ENCODE measurements at places on chromosomes 4 and X.

DNA sequence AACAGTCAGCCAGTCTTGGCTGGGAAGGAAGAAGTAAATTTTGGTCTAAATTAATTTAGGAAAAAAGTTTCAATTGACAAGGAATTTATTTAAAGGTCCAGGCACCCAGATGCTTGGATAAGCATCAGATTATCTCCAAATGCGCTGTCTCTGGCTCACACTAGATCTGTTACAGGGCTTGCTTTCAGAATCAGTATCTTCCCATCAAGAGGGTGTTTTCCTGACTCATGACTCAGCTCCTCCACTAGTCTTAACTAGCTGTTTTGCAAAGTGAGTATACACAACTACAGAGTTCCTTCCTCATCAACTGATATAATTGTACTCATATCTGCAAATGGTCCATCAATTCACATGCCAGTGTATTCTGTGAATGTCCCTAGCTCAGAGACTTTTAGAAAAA, 482.1 kb upstream of the CPEB2 start:
- DNase-seq, result no peak

- DNase-seq, result no peak
Measured at GRCh38 chr4:105972946-105973621, 77.8 kb downstream of the NPNT start.

GRCh38 chr4:89216866-89217265, 90.7 kb downstream of the GPRIN3 start:
- no peak for DNase-seq

DNA sequence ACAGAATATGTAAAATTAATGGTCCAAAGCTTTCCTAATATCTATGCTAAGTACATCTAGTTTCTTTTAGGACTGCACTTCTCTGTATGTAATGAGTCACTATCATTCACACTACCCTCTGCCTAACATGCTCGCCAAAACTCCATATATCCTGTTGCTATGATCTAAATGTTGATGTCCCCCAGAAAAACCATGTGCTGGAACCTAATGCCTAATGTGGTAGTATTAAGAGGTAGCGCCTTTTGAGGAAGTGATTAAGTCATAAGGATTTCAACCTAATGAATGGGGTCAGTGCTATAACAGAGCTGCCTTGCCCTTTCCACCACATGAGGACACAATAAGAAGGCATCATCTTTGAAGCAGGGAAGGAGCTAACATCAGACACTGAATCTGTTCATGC, 34.9 kb upstream of the NFKB1 start:
- DNase-seq, result no peak

- DNase-seq, result peak; percentile 9
Measured at GRCh38 chrX:107826238-107827029, 768 bp downstream of the MID2 start.

DNA sequence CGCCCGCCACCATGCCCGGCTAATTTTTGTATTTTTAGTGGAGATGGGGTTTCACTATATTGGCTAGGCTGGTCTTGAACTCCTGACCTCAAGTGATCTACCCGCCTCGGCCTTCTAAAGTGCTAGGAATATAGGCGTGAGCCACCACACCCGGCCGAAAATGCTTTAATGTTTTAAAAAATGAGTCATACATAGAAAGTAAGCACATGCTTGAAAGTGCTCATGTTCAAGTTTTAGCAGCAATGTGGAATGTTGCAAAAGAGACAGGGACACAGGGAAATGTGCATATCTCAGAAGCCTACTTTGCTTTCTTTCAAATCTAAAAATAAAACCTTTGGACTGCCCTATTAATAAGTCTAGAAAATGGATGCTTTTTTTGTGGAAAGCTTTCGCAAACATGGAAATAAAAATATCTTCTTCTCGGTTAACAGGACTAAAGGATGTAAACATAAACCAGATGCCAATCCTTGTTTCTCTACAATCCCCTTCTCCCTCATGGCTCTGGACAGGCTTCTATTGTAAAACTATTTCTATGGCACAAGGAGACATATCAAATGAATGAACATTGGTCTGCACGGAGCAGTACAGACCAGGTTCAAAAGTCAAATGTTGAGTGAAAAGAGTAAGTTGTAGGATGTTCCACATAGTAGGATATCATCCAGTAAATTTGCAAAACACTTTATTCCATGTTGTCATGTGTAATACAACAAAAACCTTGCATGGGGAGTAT, 15.0 kb downstream of the MECP2 start:
- DNase-seq, result no peak

DNA sequence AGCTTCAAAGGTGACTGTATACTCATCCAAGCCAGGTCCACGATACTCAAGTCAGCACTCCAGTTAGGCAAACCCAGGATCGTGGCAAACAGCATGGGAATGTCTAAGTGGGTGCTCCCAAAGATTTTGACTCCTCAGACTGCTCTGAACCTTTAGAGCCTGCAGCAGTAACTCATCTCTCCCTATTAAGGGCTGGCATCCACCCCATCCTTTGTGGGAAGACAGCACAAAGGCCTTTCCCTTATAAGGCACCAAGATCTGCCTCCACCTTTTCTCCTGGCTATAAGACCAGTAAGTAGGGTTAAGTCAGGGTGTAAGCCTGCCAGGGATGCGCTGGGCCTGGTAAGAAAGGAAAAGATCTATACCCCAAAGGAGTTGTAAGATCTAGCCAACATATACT, 23.6 kb upstream of the SLC25A43 start:
- no peak for DNase-seq

DNA sequence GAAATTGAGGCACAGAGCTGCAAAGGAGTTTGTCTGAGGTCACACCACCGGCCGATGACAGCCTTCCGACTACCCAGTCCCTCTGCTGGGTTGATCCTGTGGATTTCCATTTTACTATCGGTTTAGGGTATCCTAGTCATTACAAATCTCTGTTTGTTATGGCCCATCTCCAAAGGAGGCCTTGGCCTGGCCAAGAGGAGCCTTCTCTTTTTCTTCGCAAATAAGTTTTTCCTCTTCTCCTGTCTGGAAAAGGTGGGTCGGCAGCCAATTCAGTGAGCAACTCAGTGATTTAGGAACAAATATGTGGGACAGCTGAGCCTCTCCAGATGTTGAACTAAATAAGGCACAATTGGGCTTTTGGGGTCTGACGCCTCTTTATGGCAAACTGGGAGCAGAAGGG, 169.2 kb upstream of the RBPJ start:
- no peak for DNase-seq

DNA sequence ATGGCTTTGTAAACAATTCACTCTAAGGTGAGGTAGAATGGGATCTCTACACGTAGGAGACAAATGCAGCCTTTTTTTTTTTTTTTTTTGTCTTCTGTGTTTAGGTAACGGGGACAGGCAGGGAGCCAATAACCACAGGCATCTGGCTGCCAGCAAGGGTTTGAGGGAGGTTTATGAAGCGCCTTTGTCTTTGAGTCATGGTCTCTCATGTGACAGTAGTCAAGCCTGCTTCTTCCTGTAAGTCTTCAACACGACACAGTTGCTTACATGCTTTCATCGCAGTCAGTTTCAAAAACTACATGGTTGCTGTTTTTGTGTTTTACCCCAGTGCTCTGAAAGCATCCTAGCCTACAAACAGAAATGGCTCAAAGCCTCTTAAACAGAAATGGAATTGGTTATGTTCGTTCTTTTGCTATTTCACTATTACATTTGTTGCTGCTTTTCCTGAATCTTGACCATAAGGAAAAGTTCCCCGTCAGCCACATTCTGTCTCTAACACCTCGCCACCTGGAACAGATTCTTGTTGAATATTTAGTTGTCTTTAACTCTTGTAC, 127.8 kb upstream of the METTL14 start:
- no peak for DNase-seq

DNA sequence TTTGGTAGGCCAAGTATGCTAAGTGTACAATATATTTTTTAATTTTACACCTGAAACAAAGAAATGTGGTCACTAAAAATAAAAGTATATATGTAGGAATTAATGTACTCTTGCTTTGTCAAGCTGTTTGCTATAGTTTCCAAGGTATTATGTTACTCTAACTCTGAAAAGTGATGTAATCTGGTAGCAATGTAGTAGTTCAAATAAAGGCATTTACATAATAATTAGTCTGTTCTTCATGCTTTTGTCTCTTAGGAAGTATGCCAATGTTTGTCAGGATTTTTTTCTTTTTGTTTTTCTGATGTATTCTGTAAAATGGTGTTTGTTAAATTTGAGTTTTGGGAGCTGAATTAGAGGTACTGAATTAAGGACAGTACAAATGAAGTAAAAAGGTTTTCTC, 89.5 kb downstream of the PLS3 start:
- no peak for DNase-seq

- DNase-seq, result no peak
Measured at GRCh38 chr4:154029171-154029570, 240.3 kb upstream of the SFRP2 start.

DNA sequence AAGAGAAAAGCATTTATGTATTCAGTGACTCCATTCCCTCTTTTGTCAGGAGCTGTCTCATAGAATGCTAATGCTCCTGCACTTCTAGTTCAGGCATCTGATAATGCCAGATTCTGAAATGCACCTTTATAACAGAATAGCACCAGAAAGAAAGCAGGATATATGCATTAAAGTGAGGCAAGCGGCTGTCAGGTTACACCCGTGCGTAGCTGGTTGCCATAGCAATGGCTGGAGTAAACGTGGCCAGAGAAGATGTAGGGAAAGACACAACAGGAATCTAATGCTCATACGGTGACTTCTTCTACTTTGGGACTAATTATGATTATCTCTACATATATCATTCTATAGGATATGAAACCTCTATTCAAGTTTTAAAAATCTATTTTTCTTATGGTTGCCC, 5.9 kb downstream of the EMCN start:
- DNase-seq, result no peak

GRCh38 chr4:189237340-189237739, 703.3 kb upstream of the FRG1 start:
- no peak for DNase-seq

GRCh38 chrX:74405973-74406489, 15.3 kb upstream of the SLC16A2 start:
- no peak for DNase-seq

- no peak for DNase-seq
Measured at GRCh38 chrX:10798041-10798440, 177.7 kb upstream of the MID1 start.

- DNase-seq, result no peak
Measured at GRCh38 chrX:20906571-20906970, 467.6 kb upstream of the CNKSR2 start.

DNA sequence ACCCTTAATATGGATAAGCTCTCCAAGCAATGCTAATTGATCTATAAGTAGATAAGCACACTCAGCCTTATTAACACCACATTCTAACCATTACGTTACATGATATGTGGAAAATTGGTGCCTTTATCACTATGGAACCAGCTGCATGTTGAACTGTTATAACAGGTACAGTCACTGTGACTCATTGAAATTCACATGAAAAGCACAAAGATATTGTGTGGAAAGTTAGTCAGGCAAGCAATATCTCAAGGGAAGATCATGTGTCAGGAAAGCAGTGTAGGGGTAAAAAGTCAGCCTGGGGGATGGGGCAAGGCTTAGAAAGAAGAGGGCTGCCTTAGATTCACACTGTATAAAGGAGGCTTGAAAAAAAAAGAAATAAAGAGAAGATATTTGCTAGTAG, 313.7 kb upstream of the SMIM31 start:
- DNase-seq, result no peak

- no peak for DNase-seq
Measured at GRCh38 chr4:155675709-155676429, 9.2 kb downstream of the GUCY1A1 start.

DNA sequence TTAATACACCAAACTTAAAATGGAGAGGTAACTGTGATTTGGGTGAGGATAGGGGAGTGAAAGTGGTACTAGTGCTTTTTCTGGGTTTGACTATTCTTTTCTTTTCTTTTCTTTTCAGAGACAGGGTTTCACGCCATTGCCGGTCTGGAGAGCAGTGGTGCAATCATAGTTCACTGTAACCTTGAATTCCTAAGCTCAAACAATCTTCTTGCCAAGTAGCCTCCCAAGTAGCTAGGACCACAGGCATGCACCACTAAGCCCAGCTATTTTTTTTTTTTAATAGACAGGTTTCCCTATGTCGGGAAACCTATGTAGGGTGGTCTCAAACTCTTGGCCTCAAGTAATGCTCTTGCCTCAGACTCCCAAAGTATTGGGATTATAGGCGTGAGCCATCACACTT, 3.0 kb upstream of the ARMCX4 start:
- DNase-seq, result no peak

GRCh38 chrX:53605004-53605403, 81.5 kb downstream of the HUWE1 start:
- DNase-seq, result no peak

DNA sequence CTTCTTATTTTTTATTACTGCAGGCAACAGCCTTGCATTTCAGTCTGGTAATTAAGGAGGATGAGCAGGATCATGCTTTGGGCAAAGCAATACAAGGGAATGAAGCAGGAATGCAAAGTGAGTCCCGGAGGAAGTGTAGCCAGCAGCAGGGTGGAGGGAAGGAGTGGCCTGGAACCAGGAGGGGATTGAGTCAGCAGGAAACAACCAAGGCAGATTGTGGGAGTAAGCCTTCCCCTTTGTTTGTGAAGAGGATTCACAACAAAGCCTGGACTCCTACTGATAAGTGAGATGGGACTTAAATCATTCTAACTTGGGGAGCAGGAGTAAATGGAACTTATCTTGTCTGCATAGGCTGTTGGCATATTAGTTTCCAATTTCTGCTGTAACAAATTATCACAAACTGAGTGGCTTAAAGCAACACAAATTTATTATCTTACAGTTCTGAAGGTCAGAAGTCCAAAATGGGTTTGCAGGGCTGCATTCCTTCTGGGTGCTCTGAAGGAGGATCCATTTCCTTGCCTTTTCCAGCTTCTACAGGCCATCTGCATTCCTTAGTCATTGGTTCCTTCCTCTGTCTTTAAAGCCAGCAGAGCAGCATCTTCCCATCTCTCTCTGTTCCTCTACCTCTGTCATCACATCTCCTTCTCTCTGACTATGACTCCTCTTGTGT, 93.2 kb upstream of the AP1S2 start:
- DNase-seq, result no peak

GRCh38 chr4:134948110-134948642, 746.6 kb upstream of the PABPC4L start:
- no peak for DNase-seq

All from activated T-helper 9 cell treated with anti-CD3 and anti-CD28 coated beads, Interleukin-2, amount 50 U/mL, for 16 hours (primary cell).